Esophagus muscularis mucosa (tissue), 4 donors: ENCODE measurements at places on chromosomes 16 and 17. TPM values are rescaled to one million over a fixed set of nuclear protein-coding genes. Genes with fewer than 3 reads are reported as not detected.

GRCh38 chr17:81741594-81742452 is 29.7 kb downstream of the SLC25A10 start:
- DNase-seq, result no peak

DNA sequence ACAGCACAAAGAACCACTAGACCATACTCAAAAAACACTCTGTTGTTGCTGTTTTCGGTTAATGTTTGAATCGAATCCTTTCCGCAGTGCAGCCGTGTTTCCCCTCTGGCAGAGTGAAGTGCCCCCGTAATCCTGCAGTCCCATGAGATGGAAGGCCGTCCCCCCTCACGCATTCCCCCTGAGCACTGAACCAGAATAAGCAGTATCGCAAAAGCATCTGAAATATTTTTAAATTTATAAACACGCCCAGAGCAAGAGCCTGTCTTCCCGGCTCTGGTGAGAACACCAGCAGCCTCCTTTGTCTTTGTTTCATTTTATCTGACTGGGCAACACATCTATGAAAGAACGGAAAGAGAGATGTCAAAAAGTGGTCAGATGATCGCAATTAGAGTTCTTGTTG is 121.0 kb upstream of the ADAMTS18 start:
- no peak for DNase-seq

DNA sequence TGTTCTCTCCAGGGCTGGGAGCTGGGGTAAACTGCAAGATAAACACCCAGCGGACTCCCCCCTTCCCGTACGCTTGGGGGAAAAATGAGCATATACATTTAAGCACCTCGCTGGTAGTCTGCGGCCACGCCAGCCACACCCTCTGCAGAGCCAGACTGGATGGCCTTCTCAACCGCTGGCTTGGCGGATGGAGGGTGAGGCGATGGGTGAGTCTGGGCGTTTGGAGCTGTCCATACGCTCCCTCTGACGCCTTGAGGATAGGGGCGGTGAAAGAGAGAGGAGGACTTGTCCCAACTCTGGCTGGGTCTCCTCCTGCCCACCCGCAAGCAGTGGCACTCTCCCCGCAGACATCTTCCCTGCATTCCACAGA is 1.0 kb downstream of the ITGA3 start:
- DNase-seq, result no peak

- no peak for DNase-seq
Observed at GRCh38 chr17:7792611-7793010, 41.4 kb upstream of the KDM6B start.

GRCh38 chr16:89323120-89323960 is 105.8 kb downstream of the ZNF778 start:
- no peak for DNase-seq

DNA sequence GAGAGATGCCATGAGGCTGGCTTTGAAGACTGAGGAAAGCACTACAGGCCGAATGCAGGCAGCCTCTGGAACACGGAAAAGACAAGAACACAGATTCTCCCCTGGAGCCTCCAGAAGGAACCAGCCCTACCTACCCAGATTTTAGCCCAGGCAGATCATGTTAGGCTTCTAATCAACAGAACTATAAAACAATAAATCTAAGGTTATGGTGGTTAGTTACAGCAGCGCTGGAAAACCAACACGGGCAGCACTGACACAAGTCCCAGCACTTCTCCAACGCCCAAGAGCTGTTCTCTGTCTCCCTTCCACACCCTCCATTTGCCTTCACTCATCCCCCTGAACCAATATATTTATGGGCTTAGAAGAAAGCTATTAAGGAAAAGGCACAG is 7.5 kb downstream of the ANKRD11 start:
- no peak for DNase-seq

GRCh38 chr16:68228652-68229051 is 7.3 kb downstream of the ESRP2 start:
- no peak for DNase-seq

GRCh38 chr17:869086-869485 is 86.9 kb downstream of the MRM3 start:
- DNase-seq, result no peak

GRCh38 chr16:55324285-55325079 is 479 bp downstream of the IRX6 start:
- DNase-seq, result no peak

- no peak for DNase-seq
Observed at GRCh38 chr17:58219789-58220183, 731 bp upstream of the MKS1 start.

GRCh38 chr16:88700636-88701482 is 5.3 kb downstream of the RNF166 start:
- peak; percentile 98 for DNase-seq

DNA sequence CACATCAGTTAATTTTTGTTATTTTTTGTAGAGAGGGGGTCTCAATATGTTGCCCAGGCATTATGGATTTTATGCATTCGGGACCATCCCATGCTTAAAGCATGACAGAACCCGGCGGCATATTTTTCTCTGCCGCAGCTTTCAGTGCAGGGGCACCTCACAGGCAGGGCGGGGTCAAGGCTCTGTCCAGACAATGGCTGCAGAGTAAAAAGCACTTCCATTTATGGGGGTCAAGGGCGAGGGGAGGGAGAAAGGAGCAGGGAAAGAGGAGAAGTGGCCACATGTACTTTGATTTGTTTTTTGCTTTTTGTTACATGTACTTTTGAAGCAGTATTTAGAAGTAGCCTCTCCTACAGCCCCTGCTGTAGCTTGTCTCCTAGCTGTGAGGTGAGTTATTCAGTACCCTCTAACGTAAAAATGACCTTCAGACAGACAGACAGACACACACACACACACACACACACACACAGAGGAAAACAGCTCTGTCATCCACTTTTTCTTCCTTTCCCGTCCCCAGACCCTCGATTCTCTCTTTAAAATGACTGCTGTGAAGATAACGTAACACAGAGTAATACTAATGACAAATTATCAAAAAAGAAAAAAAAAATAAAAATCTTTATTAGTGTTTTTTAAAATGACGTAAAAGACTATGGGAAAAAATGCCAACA is 856 bp upstream of the SCPEP1 start:
- DNase-seq, result no peak

DNA sequence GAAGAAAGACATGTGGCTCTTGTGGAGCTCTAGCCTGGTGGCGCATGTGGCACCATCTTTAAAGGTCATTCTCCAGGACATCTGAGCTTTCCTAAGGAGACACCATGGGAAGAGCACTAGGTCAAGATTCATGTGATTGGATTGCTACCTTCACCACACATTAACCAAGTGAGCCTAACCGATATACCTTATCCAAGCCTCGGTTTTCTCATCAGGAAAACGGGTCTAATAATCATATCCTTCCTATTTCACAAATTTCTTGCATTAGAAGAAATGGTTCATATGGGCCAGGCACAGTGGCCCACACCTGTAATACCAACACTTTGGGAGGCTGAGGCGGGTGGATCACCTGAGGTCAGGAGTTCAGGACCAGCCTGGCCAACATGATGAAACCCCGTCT is 58.3 kb downstream of the TMEM186 start:
- DNase-seq, result no peak

DNA sequence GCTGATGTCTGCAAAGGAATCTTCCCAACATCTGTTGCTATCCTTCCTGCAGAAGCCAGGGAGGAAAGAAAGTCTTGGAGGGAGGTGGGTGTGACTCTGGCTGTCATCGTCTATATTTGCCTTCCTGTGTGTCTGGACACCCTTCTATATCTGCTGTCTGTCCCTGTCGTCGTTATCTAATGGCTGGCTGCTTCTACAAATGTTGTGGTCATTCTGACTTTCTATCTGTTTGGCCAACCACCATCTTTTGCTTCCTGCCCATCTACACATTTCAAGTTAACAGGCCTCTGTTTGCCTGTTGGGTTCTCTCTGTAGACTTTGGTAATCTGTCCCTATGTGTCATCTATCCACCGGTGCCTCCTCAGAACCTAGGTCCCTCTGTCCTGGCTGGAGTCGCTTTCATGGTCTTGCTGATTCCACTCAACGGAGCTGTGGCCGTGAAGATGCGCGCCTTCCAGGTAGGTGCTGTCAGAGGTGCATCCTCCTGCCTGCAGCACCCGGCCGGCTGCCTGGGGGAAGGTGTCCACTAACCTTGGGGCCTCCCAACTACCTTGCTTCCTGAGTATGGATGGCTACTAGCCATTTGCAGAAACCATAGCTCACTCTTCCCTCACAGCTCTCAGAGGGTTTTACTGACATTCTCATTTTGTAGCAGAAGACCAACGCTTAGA is 30.2 kb downstream of the ABCC3 start:
- no peak for DNase-seq

DNA sequence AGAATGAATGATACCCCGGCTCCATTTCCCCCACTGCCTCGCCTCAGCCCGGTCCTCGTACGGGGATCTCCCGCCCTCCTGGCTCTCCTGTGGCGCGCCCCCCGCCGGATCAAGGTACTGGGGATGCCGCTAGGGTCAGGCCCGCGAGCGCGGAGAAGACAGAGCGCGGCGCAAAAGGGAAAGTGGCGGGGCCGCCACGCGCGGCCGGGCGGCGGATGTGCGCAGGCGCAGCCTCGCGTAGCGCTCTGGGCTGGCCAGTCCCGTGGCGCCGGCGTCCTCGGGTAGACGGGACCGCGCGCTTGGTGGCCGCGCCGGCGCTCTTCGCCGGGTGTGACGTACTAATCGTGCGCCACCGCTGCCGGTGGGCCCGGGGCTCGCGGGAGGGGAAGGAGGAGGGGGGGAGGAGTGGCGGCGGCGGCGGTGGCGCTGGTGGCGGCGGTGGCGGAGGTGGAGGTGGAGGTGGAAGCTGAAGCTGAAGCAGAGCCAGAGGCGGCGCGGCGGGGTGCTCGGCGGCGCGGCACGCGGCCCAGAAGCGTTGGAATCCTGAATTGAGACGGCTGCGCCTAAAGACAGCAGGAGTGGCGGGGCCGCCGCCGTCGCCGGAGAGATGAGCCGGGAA is at the start of gene SENP3:
Gene SENP3 (plus strand): TSS at position 331 of the 619 bp plus-strand sequence. CDS start 1,158 bp downstream, outside the sequence.
- peak; percentile 95 for DNase-seq

DNA sequence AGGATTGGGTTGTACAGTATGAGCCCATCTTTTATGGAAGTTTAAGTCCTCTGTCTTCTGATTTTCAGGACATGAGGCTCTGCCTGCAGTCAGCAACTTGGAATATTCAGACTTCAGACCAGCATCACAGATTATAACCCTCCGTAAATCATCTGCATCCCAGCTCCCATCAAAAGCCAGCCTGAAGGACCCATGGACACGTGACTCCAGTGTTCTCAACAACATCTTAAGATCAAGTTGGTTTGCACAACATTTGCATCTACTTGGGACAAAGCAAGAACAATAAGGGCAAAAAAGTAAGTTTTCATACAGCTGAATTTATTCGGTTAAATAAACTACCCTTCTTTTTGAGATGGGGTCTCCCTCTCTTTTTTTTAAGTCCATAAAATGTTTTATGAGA is 12.7 kb downstream of the TMC5 start:
- DNase-seq, result no peak

GRCh38 chr17:16044487-16044886 is 44.9 kb downstream of the TTC19 start:
- DNase-seq, result no peak

DNA sequence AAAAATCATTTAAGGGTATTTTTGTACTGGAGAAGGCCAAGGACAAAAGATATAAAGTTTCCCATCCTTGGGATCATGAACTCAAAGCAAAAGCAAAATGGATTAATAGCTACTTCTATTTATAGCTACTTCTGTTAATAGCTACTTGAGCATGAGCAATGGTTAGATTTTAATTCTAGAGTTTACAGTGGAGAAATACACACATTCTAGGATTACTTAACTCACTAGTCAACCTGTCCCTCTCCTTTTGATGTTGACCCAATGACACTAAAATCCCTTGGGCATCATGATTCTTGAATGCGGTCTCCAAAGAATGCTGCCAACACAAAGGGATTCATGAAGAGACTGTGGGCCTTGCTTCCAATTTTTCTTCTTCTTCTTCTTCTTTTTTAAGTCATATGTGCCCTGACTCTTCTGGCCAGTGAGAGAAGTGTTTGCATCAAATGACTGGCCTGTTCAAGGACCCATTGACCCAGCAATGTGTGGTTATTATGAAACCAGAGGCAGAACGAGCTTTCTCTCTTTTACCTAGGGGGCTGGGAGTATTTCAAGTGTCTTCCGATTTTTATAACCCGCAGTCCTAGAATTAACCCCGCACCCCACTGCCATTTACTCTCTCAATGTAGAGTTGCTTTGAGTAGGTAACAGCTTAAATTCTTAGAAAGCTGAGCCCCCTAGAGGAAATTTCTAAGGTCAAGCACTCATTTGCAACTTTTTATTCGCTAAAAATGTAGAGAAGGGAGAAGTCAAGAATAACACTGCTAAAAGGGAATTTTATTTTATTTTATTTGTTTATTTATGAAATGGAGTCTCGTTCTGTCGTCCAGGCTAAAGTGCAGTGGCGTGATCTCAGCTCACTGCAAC is 34.6 kb downstream of the OTOA start:
- DNase-seq, result no peak

GRCh38 chr17:36498155-36498554 is 11.7 kb downstream of the ZNHIT3 start:
- DNase-seq, result no peak

Gene HOXB9
- not detected for total RNA-seq

Gene ABCC11
- total RNA-seq, result not detected

Gene KRT39
- not detected for total RNA-seq

Gene CCT6B
- 2.6 TPM for total RNA-seq

Gene RNF227
- total RNA-seq, result 29.2 TPM

Gene ZNF469
- 3.0 TPM for total RNA-seq

Gene SYNRG
- total RNA-seq, result 19.5 TPM

Gene PRR29
- 0.23 TPM for total RNA-seq

Gene PCGF2
- total RNA-seq, result 10.4 TPM

Gene ACE
- 5.8 TPM for total RNA-seq

Gene MT1A
- 21.3 TPM for total RNA-seq

Gene NT5M
- total RNA-seq, result 5.8 TPM

Gene XPO6
- total RNA-seq, result 39.0 TPM

Gene GP1BA
- total RNA-seq, result not detected
